AML-193 (cell line): ENCODE measurements at places on chromosomes 7 and 10.

- DNase-seq, result no peak
Observed at GRCh38 chr10:4532467-4532866, 293.5 kb upstream of the AKR1E2 start.

DNA sequence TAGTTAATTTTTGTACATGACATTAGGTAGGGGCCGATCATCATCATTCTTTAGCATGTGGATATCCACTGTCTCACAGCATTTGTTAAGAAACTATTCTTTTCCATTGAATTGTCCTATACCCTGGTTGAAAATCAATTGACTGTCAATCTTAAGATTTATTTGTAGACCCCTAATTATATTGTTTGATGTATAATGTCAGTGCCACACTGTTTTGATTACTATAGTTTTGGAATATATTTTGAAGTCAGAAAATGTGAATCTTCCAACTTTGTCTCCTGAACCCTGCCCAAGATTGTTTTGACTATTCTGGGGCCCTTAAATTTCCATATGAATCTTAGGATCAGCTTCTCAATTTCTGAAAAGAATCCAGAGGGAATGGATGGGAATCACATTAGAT is 6.6 kb upstream of the LMTK2 start:
- DNase-seq, result no peak

DNA sequence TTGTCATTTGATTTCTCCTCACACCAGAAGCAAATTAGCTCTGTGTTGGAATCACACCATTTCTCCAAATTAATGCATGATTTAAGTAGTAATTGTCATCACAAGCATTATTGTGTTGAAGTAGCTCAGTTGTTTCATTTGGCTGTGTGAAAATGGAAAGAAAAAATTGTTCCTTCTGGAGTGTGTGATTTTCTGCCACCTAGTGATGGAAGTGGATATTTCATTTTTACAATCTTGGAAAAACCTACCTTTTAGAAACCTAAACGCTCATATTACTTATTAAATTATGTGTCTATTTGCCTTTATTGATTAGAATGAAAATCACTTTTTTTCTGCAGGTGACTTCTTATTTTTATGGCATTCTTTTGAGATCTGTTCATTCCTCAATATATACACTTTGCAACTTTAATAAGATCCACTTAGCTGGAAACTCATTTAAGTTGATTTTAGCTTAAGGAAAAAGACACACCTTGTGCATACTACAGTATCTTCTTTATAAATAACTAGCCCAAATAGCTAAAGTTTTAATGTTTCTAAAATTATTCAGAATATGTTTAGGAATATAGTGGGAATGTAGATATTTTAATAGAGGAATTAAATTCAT is 50.0 kb downstream of the SRI start:
- peak; percentile 13 for DNase-seq

DNA sequence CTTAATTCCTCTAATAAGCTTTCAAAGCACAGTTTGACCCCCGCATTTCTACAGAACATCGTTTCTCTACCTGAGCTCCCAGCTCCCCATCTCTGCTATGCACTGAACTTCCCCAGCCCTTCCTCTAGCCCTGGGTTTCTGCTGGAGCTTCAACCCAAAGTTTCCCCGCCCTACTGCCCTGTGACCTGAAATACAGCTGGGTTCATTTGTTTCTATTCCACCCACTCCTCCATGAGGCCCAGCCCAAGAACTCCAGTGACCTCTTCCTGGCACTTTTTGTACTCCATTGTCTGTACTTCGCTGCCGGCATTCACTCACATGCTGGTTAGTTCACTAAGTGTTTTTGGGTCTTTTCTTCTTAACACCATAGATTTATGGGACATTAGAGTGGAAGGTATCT is 35.8 kb downstream of the ADRB1 start:
- no peak for DNase-seq
